Esophagus squamous epithelium (tissue), 5 donors: ENCODE measurements at places on chromosomes 7 and 10. TPM values are rescaled to one million over a fixed set of nuclear protein-coding genes. Genes with fewer than 3 reads are reported as not detected.

DNA sequence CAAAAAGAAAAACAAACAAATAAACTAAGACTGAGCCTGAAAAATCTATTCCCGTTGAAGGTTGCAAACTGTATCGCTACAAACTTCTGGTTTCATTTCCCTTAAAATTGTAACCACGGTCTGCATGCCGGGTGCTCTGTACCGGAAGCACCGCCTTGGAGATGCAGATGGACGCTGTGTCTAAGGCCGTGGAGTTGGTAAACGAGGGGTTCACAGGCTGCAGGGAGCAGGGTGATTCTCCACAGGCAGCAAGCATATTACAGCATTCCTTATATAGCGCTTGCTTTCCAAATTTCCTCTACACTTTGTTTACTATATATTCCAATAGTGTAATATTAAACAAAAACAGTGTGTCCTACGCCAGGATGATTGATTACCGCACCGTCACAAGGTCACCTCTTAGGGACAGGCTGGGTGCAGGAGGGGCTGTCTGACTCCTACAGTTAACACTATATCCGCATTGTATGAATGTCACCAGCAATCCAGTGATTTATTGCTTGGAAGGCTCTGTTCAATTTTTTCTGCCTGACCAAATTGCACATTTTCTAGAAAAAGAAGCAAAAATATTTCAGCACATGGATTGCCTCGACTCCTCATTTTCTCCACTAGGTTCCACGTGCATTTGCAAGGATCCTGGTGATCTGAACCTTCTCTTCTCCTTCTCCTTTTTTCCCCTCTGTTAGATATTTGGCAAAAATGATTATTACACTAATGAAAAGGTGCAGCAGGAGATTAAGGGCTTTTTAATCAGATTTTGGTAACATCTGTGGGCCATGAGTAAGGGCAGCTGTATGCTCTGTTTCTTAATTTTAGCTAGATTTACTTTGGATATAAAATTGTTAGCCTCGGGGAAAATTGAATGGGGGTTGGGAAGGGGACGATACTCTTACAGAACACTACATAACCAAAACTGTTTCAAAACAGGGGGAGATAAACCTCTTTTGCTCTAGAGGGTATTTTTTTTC is 325.8 kb upstream of the MGMT start:
- no peak overlapping the region for H3K4me3 ChIP-seq
- no peaks in the 10 kb centered on the region for H3K36me3 ChIP-seq
- no peaks in the 10 kb centered on the region for H3K27me3 ChIP-seq
- DNase-seq = no peak
- no peak overlapping the region for H3K27ac ChIP-seq

BBS9 gene
- total RNA-seq = 9.0 TPM

- no peak overlapping the region for H3K27ac ChIP-seq
- H3K4me1 ChIP-seq = no peaks in the 10 kb centered on the region
- H3K36me3 ChIP-seq = peaks cover 41% of the 10 kb centered on the region
- H3K27me3 ChIP-seq = no peaks in the 10 kb centered on the region
- H3K4me3 ChIP-seq = no peak overlapping the region
Measured at GRCh38 chr10:92066386-92066785, 142.8 kb downstream of the BTAF1 start.

DNA sequence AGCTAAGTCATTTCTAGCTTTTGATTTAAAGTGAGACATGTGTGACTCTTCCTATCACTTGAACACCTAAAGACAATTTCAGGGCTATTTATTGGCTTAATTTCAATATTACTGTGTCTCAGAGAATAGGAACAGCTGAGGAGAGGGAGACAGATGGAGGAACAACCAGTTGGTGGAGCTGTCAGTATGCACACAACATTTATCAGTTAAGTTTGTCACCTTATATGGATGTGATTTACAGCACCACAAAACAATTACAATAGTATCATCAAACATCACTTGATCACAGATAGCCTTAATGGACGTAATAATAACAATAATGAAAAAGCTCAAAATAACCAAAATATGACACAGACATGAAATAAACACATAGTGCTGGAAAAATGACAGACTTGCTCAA is 129.6 kb downstream of the NPSR1 start:
- no peak for DNase-seq
- no peaks in the 10 kb centered on the region for H3K36me3 ChIP-seq
- no peaks in the 10 kb centered on the region for H3K4me1 ChIP-seq
- H3K27me3 ChIP-seq = no peaks in the 10 kb centered on the region
- H3K27ac ChIP-seq = no peak overlapping the region

DNA sequence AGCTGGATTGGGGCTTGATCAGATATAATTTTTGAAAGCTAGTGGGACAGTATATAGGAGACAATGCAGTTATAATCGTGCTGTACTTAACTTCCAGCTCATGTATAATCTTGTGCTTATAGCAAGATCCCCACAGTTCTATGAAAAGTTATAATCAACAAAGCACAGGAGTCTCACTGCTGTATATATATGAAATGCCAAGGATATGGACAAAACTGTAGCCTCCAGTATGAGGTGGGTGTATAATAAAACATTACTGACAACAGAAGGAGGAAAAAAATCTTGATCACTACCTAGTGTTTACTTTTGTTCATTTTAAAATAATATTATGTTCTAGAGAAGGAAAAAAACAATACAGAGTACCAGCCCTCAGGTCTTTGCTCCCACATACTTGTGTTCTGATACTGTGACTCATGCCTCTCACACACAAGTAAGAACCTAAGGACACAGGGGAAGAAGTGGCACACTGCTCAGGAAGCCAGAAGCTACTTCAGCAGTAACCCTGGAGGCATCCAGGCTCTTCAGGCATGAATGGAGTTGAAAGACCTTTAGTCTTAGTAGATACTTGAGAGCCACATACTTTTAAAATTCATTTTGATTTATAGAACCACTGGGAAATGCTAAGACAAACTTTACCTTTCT is 265.7 kb upstream of the IMMP2L start:
- H3K4me1 ChIP-seq = no peaks in the 10 kb centered on the region
- H3K4me3 ChIP-seq = no peak overlapping the region
- no peak overlapping the region for H3K27ac ChIP-seq
- no peaks in the 10 kb centered on the region for H3K27me3 ChIP-seq

DNA sequence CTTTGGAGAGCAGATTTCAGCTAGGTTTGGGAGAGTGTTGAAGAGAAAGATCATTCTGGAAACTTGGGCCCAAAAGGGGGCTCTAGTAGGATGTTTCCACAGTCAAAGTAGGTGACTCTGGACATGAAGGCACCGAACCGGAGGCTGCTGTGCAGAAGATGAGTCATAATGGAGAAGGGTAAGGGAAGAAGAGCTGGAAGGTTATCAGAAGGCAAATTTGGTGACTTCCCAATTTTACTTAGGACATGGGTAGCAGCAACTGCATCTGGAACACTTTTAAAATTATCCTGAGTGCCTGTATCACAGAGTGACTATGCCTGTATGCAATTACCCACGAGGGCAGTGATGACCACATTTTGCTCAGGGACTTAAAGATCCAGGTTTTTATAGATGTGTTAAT is 38.8 kb downstream of the PIK3AP1 start:
- no peaks in the 10 kb centered on the region for H3K36me3 ChIP-seq
- H3K4me1 ChIP-seq = no peaks in the 10 kb centered on the region
- H3K4me3 ChIP-seq = no peak overlapping the region
- H3K27ac ChIP-seq = no peak overlapping the region
- no peaks in the 10 kb centered on the region for H3K27me3 ChIP-seq

DNA sequence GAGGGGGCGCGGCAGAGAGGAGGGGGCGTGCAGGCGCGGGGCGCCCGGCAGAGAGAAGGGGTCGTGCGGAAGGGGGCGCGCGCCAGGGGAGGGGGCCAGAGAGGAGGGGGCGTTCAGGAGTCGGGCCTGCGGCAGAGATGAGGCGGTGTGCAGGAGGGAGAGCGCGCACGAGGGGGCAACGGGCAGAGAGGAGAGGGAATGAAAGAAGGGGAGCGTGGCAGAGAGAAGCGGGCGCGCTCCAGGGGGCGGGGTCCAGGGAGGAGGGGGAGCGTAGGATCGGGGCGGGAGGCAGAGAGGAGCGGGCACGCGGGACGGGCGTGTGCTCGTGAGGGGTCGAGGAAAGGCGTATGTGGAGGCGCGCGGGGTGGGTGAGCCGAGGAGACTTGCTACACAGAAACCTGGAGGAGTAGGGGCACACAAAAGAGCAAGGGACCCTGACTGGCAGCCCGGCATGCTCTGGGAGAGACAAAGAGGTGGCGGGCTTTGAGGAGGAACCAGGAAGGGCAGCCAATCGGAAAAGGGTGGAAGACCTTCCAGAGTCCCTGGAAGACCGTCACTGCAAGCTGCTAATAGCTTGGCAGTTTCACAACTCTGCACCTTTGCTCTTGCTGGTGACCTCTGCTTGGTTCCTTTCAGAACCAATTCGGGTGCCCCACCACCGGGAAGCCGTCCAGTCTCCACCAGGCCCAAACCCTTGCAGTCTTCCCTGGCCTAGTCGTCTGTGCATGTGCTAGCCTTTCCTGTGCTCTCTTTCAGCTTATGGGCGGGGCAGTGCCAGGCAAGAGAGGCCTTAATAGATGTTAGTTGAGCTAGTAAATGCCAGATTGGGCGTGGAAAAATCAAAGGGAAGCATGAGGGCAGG is 639 bp downstream of the DYDC2 start:
- no peaks in the 10 kb centered on the region for H3K36me3 ChIP-seq
- no peak overlapping the region for H3K27ac ChIP-seq
- H3K27me3 ChIP-seq = no peaks in the 10 kb centered on the region
- H3K4me1 ChIP-seq = peaks cover 18% of the 10 kb centered on the region
- no peak for DNase-seq
- peak overlapping the region; percentile 44 for H3K4me3 ChIP-seq

CLDN3 gene
- total RNA-seq = not detected

GRCh38 chr10:93604146-93604545 is 3.1 kb upstream of the RBP4 start:
- H3K36me3 ChIP-seq = no peaks in the 10 kb centered on the region
- H3K4me1 ChIP-seq = peaks cover 15% of the 10 kb centered on the region
- no peak for DNase-seq
- no peak overlapping the region for H3K27ac ChIP-seq
- no peaks in the 10 kb centered on the region for H3K27me3 ChIP-seq

GPNMB gene
- total RNA-seq = 66.2 TPM

DNA sequence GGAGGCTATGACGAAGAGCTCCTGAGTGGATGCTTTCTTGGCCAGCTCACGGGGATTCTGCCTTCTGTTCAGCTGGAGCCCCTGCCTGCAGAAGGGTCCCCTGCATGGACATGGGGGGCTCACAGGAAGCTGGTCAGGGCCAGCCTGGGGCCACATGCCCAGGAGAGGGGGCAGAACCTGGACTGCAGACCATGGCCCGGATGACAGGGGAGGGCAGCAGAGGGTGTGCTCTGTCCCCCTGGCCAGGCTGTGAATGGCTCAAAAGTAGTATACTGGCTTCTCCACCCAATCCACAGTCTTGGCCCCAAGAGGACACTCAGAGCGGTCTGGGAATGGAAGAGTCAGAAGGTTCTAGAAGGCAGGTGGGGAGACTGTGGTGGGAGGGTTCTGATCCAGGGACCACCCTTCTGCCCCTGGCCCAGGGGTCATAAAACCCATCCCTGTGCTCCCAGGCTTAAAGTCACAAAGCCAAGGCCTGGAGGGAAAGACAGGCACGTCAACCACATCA is 40.3 kb downstream of the PPIF start:
- H3K27ac ChIP-seq = peak overlapping the region; percentile 55
- no peaks in the 10 kb centered on the region for H3K36me3 ChIP-seq
- H3K4me3 ChIP-seq = no peak overlapping the region

- H3K27me3 ChIP-seq = no peaks in the 10 kb centered on the region
- no peak overlapping the region for H3K27ac ChIP-seq
- no peak overlapping the region for H3K4me3 ChIP-seq
- DNase-seq = no peak
- peaks cover 6% of the 10 kb centered on the region for H3K36me3 ChIP-seq
Measured at GRCh38 chr7:112757337-112757736, 32.9 kb downstream of the TMEM168 start.

DNA sequence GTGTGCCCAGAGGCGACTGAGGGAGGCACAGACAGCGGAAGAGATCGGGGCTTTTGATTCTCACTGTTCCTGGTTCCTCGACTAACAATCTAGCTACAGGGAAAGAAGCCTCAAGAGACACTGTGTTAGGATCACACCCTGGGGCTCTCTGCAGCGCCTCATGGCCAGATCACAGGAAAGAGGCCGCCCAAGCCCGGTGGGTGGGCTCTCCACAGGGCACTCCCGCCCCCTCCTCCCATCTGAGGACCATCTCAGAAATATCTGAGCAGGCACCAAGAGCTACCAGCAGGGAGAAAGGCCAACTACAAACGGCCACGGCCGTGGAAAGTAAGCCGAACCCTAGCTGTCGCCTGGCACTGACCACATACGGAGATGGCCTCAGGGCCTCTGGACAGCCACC is 224.2 kb downstream of the MLLT10 start:
- no peak overlapping the region for H3K4me3 ChIP-seq
- H3K27me3 ChIP-seq = no peaks in the 10 kb centered on the region
- no peak for DNase-seq

DNA sequence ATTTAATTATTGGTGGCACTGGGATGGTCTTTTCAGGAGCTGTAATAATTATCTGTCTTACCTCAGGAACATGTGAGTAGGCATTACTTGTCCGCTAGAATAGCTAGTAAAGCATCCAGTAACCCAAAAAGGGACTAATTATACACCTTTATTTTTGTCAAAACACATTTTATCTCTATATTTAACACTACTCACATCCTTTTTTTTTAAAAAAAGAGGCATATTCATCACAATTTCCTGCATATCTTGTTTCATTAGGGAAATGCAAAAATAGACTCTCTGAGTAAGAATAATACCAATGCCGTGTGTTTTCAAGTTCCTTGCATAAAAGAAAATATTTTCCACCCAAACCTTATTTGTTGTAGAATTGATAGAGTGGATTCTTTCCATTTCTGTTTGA is 99.5 kb downstream of the VTI1A start:
- no peak overlapping the region for H3K4me3 ChIP-seq
- no peaks in the 10 kb centered on the region for H3K4me1 ChIP-seq
- no peaks in the 10 kb centered on the region for H3K27me3 ChIP-seq
- DNase-seq = no peak
- no peak overlapping the region for H3K27ac ChIP-seq
- peaks cover 13% of the 10 kb centered on the region for H3K36me3 ChIP-seq

MRPL43 gene
- total RNA-seq = 55.4 TPM

DNA sequence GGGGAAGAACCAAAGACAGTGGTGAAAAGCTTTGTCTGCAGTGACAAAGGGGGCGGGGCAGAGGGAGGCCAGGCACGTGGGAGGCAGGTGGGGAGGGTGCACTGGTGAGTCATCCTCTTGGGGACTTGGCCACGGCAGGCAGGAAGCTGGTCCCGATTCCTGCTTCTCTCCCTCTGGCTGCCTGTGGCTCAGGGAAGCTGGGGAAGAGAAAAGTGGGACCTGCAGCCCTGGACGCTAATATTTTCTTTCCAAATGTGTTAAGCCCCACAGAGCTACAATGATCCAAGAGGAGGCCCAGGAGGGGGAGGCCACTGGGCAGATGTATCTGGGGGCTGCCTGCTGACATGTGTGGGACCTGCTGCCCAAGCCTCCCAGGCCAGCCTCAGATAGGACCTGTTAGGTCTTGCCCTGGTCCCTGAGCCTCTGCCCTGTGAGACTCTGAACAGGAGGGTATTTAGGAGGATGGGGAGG is 231.8 kb downstream of the KCNMA1 start:
- peaks cover 14% of the 10 kb centered on the region for H3K4me1 ChIP-seq
- no peak overlapping the region for H3K4me3 ChIP-seq
- H3K27me3 ChIP-seq = no peaks in the 10 kb centered on the region
- no peak for DNase-seq
